ENCODE measurements at places on chromosomes 3 and 15.
A peak's percentile ranks its signal among the peaks of the same experiment; 100 is the strongest.

DNA sequence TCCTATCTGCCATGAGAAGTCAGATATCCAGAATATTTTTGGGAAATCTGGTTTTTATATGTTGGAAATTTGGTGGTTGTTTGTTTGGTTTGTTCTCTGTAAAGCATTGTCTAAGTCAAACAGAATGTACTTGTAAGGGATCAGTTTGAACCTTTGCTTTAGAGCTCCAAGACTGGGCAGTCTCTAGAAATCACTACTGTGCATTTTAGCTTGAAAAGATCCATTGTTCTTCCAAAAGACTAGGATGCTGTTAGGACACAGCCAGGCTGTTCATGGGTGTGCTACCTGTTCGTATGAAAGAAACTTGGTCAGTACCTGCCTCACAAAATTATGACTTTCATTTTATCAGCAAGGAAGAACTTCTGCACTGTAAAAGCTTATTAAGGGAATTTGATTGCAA lies 182.6 kb downstream of the WDR72 start:
- no peak for DNase-seq

GRCh38 chr15:52115598-52116427 lies 3.2 kb upstream of the BCL2L10 start:
- no peak for DNase-seq

DNA sequence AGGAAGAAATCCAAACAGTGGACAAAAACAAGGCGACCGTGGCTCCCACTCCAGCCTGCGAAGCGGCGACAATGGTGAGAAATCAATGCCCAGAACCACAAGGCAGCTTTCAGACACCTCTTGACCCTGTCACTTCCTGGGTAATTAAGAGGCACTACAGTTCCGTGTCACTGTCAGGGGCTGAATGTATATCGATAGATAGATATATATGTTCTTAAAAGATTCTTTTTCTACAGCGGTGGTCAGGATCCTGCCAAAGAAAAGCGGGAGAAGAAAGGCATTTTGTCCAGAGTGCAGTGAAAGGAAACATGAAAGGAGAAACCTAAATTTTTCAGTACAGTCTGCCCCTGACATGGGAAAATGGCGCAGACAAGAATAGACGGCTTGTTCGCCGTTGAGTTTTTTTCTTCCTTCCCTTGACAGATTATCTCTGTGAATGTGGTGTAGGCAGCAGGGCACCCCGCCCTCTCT lies 56.2 kb upstream of the HES1 start:
- no peak for DNase-seq

DNA sequence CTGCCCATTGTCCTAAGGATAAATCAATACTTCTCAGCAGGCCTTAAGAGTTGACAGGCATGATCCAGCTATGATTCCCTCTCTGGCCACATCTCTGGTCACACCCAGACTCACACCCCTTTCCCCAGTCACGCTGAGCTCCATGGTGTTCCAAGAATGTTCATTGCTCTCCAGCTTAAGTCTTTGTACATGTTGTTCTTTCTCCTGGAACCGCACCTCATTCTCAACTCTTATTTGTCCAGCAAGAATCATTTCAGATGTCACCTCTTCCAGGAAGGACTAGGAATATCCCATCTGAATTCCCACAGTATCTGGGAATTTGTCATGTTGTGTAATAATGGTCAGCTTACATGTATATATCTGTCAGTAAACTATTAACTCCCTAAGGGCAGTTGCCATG lies 118.3 kb upstream of the GALNT15 start:
- DNase-seq, result no peak

DNA sequence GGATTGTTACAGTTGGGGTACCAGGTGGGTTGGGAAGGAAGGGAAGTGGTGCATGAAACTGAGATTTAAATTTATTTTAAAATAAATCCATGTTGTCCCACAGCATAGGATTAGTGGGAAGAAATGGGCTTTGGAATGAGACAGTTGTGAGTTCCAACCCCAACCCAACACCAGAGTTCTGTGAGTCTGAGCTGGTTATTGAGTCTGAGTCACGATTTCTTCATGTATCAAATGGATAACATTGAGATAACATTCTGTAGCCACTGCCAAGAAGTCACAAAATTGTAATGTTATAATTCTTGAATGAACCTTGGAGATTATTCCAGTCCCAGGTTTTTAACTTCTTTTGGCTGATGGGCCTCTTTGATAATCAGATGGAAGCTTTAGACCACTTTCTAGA lies 13.7 kb downstream of the IFT122 start:
- DNase-seq, result no peak

DNA sequence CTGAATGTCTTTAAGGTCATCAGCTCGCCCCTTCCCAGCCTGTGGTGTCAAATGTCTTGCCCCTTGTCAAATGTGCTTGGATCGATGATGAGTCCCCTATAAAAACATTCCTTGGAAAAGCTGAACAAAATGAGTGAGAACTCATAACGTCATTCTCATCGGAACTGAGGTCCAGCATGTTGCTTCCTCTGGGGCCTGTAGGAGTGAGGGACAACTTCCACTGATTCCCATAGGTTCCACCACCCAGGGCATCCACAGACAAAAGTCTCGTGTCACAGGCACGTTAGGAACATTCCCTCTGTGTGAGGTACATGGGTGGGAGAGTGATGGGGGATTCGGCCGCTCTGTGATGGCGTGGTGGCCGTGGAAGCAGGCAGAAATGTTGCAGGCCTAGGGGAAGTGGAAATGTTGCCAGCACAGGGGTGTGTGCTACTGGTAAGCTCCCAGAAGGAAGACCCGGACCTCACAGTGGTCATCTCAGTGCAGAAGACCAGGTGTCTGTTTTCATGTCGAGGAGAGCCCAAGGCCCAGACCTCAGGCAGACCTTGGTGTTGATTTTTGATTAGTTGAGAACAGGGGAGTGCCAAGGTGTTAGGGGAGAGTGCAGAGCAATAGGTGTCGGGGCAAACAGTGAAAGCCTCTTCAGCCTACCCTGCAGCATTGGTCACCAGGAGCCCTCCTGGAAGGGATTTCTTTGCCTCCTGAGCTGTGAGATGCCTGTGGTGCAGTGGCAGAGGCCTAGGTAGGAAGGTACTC lies 96.8 kb downstream of the SNRPN start:
- DNase-seq, result no peak

DNA sequence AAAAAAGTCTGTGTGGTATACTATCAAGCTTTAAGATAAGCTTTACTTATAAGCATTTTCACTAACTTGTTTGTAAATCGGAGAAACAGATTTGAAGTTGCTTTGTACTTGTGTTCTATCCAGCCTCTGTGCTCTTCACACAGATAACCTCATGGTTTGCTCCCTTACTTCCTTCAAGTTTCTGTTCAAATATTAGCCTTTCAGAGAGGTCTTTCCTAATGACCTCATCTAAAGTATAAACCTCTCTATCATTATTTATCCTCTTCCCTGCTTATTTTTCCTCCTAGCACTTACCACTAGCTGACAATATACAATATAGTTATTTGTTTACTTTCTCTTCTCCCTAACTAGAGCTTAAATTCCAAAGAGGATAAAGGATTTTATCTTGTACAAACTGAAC lies 180.0 kb downstream of the CBLB start:
- no peak for DNase-seq

- peak; percentile 54 for DNase-seq
These were observed at the start of gene MTHFS for GRCh38 chr15:79896634-79897379. MTHFS (minus strand) TSS chr15:79897014; CDS start chr15:79896988, 26 bp downstream.

GRCh38 chr3:50662408-50662807 lies 12.3 kb upstream of the DOCK3 start:
- DNase-seq, result no peak

GRCh38 chr3:114363554-114364202 lies 69.8 kb downstream of the TIGIT start:
- no peak for DNase-seq

DNA sequence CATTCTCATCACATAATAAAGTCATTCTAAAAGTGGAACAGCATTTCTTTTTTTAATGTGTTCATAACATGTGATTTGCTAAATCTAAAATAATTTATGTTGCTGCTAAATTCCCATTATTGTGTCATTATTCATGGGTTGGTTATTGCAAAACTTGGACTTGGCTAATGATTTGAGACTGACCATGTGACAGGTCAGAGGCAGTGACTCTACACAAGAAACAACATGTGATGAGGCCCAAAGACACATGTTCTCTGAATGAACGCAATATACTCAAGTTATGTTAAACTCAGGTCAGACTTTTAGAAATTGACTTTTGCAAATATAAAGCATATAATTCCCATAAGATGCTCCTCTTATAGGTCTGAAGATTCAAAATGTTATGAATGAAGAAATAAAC lies 566.1 kb downstream of the TBL1XR1 start:
- DNase-seq, result no peak

DNA sequence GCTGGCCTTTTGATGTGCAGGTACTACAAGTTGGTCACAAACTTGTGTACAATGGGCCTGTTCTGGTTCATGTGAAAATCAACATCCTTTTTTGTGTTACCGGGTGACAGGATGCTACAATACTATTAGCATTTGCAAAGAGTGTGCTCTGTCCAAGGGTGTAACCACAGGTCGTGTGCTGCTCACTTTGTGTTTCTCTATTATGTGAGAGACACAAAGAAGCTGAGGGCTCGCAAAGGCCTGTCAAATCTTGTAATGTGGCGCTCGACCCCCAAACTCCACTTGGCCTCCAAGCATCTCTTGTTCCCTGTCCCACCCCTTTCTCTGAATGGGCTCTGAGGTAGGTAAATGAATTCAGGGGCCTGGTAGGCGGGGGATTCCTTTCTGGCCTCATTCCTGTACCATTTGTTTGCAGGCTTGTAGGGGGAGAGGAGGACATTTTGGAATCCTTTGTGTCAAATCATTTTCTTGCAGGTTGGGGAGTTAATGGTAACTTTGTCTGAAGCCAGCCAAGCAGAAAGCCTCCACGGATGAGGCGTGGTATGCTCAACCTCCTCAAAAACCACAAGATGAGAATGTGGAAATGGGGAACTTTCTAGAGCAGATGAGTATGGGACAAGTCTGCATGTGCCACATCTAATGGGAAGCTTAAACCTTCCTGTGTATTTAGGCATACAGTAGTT lies 109.1 kb downstream of the OPA1 start:
- DNase-seq, result no peak

DNA sequence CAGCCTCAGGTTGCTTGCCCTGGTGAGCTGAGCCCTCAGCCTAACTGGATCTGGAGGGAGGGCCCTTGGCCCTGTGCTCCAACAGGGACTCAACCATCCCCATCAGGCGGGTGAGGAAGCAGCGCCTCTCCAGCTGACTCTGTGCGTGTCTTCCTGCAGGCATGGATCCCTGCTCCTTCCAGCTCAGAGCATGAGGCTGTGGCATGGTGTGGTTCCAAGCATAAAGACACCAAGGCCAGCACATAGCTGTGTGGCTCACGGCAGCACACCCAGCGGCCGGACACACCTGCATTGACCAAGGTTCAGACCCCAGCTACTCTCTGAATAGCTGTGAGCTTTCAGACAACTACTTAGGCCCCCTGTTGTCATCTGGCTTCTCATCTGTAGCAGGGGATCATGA lies 131.0 kb upstream of the PLXNA1 start:
- DNase-seq, result no peak

- no peak for DNase-seq
These were observed 12.6 kb downstream of the SLC24A1 start for GRCh38 chr15:65634356-65634755.

- no peak for DNase-seq
These were observed 44.6 kb downstream of the THBS1 start for GRCh38 chr15:39625451-39625850.

DNA sequence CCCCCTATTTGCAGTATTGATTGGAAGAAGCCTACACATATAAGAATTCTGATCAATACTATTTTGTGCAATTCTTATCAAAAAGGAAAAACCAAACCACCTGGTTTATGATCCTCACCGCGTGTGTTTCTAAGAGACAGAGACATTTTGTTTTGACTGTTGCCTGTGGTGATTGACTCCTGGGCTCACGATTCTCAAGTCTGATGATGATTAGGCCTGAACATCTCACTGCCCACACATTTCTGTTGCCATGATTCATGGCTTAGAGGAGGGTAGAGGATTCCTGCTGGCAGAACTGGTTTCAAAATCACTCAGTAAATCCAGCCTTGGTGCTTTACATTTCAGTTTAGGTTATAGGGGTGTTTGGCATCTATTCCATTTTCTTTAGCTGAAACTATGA lies 88.3 kb upstream of the UBE3A start:
- DNase-seq, result no peak

- DNase-seq, result no peak
These were observed 463.2 kb upstream of the AGTR1 start for GRCh38 chr3:148234536-148234935.

DNA sequence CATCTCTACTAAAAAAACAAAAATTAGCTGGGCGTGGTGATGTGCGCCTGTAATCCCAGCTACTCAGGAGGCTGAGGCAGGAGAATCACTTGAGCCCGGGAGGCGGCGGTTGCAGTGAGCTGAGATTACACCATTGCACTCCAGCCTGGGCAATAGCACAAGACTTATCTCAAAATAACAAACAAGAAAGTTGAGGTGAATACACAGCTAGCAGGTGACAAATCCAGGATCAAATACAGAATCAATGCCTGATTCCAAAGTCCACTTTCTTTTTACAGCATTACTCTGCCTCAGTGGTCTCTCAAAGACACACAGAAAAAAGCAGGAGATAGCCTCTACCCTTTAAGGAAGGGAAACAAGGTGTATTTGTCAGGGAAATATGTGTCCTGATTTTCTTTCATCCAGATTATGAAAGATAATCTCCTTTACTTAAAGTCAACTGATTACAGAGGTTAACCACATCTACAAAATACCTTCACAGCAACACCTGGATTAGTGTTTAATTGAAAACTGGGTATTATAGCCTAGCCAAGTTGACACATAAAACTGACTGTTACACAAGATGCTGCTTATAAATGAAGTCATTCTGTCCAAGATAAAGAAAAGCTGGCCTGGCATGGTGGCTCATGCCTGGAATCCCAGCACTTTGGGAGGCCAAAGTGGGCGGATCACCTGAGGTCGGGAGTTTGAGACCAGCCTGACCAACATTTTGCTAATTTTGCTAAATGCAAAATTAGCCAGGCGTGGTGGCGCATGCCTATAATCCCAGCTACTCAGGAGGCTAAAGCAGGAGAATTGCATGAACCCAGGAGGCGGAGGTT lies 4.0 kb upstream of the SLC25A38 start:
- DNase-seq, result no peak

Data from esophagus squamous epithelium (tissue), 5 donors.